ENCODE measurements at places on chromosomes 3 and 15. TPM values are rescaled to one million over a fixed set of nuclear protein-coding genes. Genes with fewer than 3 reads are reported as not detected.

The USP13 gene
- total RNA-seq = 9.8 TPM

The RHOV gene
- not detected for total RNA-seq

The ADGRG7 gene
- not detected for total RNA-seq

The PARP9 gene
- total RNA-seq = 39.6 TPM
